ENCODE measurements at places on chromosomes 1 and 21.

GRCh38 chr1:98371764-98372163 is 289.8 kb upstream of the SNX7 start:
- no peak for DNase-seq

- no peak for DNase-seq
Measured at GRCh38 chr1:22582661-22583635, 19.7 kb downstream of the EPHA8 start.

DNA sequence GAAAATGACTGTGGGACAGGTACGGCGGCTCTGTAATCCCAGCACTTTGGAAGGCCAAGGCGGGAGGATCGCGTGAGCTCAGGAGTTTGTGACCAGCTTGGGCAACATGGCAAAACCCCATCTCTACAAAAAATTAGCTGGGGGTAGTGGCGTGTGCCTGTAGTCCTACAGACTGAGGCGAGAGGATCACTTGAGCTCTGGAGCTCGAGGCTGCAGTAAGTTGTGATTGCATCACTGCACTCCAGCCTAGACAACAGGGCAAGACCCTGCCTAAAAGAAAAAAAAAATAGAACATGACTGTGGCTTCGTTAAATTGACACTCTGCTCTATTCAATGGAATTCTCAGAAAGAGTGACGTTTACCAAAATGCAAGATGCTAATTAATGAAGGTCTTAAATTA is 3.9 kb upstream of the DBT start:
- DNase-seq: no peak

DNA sequence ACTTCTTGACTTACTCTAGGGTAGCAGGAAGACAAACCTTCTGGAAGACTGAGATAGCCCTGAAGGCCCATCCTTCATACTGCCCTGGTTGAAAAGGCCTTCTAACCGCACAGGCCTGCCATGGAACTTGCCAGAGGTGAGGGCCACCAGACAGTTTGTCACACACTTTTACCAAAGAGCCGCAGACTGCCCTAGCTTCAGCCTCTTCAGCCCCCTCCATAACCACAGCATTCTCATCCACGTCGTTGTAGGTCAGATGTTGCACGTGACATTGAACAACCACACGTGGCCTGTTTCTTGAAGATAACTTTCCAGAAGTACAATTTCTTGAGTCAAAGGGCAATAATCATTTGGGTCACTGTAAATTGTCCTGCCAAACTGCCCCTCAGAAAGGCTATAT is 18.9 kb downstream of the ZNF362 start:
- DNase-seq: no peak

DNA sequence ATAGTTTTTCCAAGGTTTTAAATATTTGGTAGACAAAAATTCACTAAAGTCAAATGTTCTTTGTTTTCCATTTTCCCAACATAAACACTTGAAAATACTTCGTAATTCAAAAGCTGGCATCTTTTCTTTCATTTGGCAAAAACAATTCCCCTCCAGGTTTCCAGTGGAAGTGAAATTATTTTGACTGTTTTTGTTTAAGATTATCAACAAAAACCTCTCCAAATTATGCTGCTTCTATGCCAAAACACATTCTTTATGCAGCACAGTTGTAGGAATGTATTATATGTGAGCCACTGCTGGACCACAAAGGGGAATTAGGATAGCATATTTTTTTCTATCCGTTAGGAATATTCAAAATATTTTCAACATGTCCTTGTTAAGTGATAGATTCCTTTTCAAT is 44.1 kb downstream of the SLC5A9 start:
- no peak for DNase-seq

GRCh38 chr1:160708118-160708517 is 3.5 kb downstream of the CD48 start:
- no peak for DNase-seq
